Thymus (tissue), 14 donors: ENCODE measurements at places on chromosomes 3 and 15. TPM values are rescaled to one million over a fixed set of nuclear protein-coding genes. Genes with fewer than 3 reads are reported as not detected.

The ACTRT3 gene
- 1.0 TPM for total RNA-seq

The TM6SF1 gene
- total RNA-seq: 2.9 TPM

The SPINT1 gene
- 9.2 TPM for total RNA-seq

The NMNAT3 gene
- 4.7 TPM for total RNA-seq

GRCh38 chr15:29888646-29889045 lies 66.4 kb upstream of the TJP1 start:
- no peak overlapping the region for H3K4me3 ChIP-seq
- H3K27me3 ChIP-seq: no peaks in the 10 kb centered on the region
- H3K27ac ChIP-seq: no peak overlapping the region
- H3K36me3 ChIP-seq: no peaks in the 10 kb centered on the region

GRCh38 chr3:56613016-56613415 lies 56.0 kb downstream of the CCDC66 start:
- H3K27ac ChIP-seq: no peak overlapping the region
- no peaks in the 10 kb centered on the region for H3K27me3 ChIP-seq
- H3K4me3 ChIP-seq: no peak overlapping the region
- no peak for DNase-seq

GRCh38 chr15:101178479-101178878 lies 73.4 kb downstream of the CHSY1 start:
- no peak overlapping the region for H3K27ac ChIP-seq
- no peak overlapping the region for H3K4me3 ChIP-seq
- H3K36me3 ChIP-seq: no peaks in the 10 kb centered on the region
- H3K27me3 ChIP-seq: no peaks in the 10 kb centered on the region

DNA sequence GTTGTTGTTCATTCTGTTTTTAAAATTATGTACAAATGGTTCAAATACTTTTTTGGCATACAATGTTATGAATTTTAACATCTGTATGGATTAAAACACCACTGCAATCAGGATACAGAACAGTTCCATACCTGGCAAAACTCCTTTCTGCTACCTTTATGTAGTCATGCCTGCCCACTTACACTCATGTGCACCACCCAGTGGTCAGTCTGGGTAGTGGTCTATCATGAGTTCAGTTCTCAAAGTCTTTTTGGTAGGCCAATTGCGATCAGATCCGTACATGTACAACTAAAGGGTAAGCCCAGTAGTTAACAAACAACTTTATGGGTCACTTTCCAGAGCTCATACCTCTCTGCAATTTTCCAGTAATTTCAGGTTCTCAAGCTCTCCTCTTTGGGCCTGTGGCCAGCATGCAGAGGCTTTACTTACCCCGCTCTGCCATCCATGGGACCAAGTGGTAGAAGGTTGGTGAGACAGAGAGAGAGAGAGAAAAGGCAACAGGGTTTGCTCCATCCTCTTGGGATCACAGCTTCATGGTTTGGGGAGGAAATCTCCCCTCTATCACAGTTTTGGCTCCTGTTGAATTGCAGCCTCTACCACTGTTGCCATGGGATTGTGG lies 63.9 kb upstream of the FAM98B start:
- H3K36me3 ChIP-seq: no peaks in the 10 kb centered on the region
- DNase-seq: peak; percentile 8
- H3K27me3 ChIP-seq: no peaks in the 10 kb centered on the region
- H3K4me1 ChIP-seq: no peaks in the 10 kb centered on the region
- H3K27ac ChIP-seq: no peak overlapping the region

DNA sequence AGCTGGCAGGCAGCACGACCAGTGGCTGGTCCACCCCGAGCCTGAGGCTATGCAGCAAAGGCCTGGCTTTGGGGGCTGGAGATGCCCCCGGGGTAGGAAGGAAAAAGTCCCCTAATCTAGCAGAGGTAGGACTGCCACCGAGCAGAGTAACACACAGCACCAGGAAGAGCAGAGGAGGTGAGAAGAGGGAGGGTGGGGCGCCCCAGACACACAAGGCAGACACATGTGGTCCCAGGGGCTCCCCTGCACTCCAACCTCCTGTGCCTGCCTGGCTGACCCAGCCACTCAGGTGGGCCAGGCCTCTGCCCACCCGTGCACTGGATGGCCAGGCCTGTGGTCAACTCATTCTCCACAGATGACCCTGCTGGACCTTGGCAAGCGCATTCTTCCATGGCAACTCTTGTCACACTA lies 112.4 kb downstream of the ADCY5 start:
- H3K27me3 ChIP-seq: no peaks in the 10 kb centered on the region
- no peak overlapping the region for H3K27ac ChIP-seq
- no peak for DNase-seq
- H3K4me3 ChIP-seq: no peak overlapping the region
- H3K36me3 ChIP-seq: no peaks in the 10 kb centered on the region
- no peaks in the 10 kb centered on the region for H3K4me1 ChIP-seq

- H3K27ac ChIP-seq: peak overlapping the region; percentile 46
- no peaks in the 10 kb centered on the region for H3K36me3 ChIP-seq
- DNase-seq: peak; percentile 42
- H3K4me3 ChIP-seq: peak overlapping the region; percentile 69
- H3K4me1 ChIP-seq: peaks cover 15% of the 10 kb centered on the region
Observed at GRCh38 chr15:39920510-39921273, 626 bp upstream of the GPR176 start.

- no peaks in the 10 kb centered on the region for H3K27me3 ChIP-seq
- no peak overlapping the region for H3K4me3 ChIP-seq
Observed at GRCh38 chr3:195056506-195056905, 214.5 kb downstream of the XXYLT1 start.

- no peak for DNase-seq
- no peaks in the 10 kb centered on the region for H3K36me3 ChIP-seq
- H3K4me1 ChIP-seq: peaks cover 5% of the 10 kb centered on the region
- no peak overlapping the region for H3K27ac ChIP-seq
Observed at GRCh38 chr3:141477224-141477623, 9.6 kb upstream of the RASA2 start.

DNA sequence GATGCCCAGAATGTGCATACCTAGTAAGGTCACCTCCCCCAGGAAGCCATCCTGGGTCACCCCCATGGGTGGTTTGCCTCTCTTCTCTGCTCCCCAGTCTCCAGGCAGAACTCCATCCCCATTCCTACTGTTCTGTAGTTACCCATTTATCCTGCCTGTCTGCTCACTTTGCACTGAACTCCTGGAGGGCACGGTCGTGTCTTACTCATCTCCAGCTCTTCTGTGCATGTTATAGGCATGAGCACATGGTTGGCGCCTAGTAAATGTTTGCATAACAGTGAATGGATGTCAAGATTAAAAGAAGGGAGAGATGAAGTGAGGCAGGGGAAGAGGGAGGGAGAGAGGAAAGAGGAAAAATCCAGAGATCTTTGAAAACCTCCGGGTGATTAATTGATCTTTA lies 208.4 kb upstream of the TRIM42 start:
- no peak overlapping the region for H3K27ac ChIP-seq
- H3K27me3 ChIP-seq: no peaks in the 10 kb centered on the region
- no peak overlapping the region for H3K4me3 ChIP-seq
- H3K4me1 ChIP-seq: no peaks in the 10 kb centered on the region
- no peaks in the 10 kb centered on the region for H3K36me3 ChIP-seq

GRCh38 chr3:21533002-21533401 lies 218.0 kb downstream of the ZNF385D start:
- H3K4me3 ChIP-seq: no peak overlapping the region
- H3K27me3 ChIP-seq: no peaks in the 10 kb centered on the region
- H3K36me3 ChIP-seq: no peaks in the 10 kb centered on the region
- H3K4me1 ChIP-seq: no peaks in the 10 kb centered on the region

DNA sequence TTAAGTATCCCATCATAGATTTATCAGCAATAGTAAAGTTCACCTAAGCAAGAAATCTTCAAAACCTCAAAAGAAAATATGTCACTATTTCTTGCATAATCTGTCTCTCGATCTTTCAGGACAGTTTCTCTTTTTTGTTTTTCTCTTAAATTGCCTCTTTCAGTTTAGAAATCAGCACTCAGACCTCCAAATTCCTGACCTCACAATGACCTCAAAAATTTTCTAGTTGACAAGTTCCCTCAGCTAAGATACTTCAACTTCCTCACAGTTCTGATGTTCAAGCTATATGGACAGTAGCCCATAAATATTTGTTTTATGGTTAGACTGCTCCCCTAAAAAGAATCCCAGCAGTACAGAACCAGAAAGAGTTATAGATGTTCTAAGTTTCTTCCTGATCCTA lies 24.1 kb downstream of the SLC24A5 start:
- DNase-seq: no peak
- H3K27me3 ChIP-seq: no peaks in the 10 kb centered on the region
- no peaks in the 10 kb centered on the region for H3K36me3 ChIP-seq
- no peaks in the 10 kb centered on the region for H3K4me1 ChIP-seq
- H3K27ac ChIP-seq: no peak overlapping the region

DNA sequence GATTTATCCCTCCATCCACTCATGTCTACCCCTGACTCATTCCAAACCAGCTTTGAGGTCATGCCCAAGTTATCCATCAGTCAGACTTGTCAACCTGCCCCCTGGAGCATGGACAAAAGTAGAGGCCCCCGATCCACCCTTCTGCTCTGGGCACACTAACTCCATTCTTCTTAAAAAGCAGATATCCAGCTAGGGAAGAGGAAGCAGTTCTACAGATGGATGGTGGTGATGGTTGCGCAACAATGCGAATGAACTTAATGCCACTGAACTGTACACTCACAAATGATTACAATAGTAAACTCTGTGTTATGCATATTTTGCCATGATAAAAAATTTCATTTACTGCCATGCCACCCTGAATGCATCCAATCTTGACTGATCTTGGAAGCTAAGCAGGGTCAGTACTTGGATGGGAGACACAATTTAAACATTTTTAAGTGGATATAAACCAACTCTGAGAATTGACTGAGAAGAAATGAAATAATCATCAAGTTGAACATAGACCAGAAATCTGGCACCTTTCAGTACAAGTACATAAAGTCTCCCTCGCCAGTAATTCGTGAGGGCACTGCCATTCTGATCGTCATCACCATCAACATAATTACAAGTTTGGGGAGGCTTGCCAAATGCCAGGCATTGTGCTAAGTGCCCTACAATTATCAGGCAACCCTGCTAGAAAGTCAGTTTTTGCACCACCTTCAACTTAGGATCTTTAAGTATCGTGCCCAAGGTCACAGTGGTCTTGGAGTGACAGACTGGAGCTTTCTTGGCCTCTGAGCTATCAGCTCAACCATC lies 124.8 kb downstream of the ATP10A start:
- H3K27ac ChIP-seq: no peak overlapping the region
- H3K4me1 ChIP-seq: no peaks in the 10 kb centered on the region
- no peak for DNase-seq
- no peak overlapping the region for H3K4me3 ChIP-seq
- no peaks in the 10 kb centered on the region for H3K36me3 ChIP-seq

- no peaks in the 10 kb centered on the region for H3K4me1 ChIP-seq
- H3K27me3 ChIP-seq: no peaks in the 10 kb centered on the region
- no peak overlapping the region for H3K27ac ChIP-seq
- H3K36me3 ChIP-seq: peaks cover 68% of the 10 kb centered on the region
- DNase-seq: no peak
- no peak overlapping the region for H3K4me3 ChIP-seq
Observed at GRCh38 chr15:78922527-78922926, 22.3 kb downstream of the CTSH start.
